ENCODE measurements at places on chromosomes 2 and 18.

- no peak for DNase-seq
These were observed 2.1 kb upstream of the SNED1 start for GRCh38 chr2:240996161-240996833.

DNA sequence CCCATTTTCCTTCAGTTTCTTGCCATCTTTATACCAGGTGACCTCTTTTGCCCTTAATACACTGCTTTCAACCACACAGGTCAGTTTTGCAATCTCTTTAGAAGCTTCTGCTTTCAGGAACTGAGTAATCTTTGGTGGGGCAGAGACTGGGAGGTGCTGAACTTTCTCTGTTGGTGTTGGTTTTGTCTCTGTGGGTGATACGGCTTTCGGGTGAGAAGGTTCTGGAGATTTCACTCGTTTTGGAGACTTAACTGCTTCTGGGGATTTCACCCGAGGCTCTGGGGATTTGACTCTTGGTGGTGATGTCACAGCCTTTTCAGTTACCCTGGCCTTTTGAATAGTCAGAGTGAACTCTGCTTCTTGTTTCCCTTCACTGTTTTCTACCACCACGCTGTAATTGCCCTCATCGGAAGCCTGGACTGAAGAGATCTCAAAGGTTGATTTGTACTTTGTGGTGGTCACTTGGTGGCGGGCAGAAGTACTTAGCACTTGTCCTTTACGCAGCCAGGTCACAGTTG lies 50.4 kb downstream of the PLEKHA3 start:
- no peak for DNase-seq

DNA sequence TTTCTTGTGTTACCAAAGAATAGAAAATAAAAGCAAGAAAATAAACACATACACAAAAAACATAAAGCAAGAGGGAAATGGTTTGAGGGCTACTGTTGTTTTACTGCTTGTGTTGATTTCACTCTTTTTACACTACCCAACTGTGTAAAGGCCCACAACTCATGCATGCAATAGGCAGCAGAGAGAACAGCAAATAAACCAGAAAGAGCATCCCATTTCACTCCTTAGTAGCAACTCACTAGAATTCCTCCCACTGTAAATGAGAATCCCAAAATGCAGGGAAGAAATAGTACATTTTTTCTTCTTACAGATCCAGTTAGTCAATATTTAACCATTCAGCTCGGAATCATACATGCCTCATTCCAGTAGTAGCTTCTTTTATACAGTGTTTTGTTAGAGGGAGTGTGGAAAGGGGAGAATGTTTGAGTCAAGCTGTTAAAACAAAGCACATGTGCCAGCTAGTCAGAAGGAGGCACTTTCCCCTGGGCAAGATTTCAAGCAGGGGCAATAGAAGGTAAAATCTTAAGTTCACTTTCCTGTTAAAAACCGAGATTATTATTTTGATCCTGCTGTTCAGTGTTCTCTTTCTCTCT lies 147.2 kb upstream of the FAM98A start:
- DNase-seq: no peak

DNA sequence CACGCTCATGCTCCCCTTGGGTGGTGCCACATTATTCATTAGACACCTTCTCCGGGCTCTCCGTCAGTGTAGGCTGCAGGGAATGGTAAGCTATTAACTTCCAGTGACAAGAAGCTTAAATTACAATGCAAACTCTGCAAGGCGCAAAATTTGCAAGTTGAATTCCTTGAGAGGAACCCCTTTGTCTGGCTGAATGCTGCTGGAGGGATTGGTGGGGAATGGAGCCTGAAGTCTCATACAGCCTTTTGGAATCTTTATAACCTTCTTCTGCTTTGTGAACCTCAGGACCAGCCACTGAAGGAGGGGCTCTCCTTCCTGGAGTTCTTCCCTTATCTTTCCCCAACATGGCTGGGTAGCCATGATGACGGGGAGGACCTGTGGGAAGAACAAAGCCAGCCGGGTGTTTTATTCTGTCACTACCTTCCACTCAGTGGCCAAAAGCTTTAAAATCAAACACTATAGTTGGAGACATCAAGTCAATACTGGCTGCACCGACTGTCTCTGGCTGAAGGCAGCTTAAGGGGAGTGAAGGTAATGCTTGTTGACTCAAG lies 220.9 kb upstream of the EPHA4 start:
- no peak for DNase-seq

- DNase-seq: peak; percentile 19
These were observed 247.3 kb upstream of the SP5 start for GRCh38 chr2:170467568-170468422.

DNA sequence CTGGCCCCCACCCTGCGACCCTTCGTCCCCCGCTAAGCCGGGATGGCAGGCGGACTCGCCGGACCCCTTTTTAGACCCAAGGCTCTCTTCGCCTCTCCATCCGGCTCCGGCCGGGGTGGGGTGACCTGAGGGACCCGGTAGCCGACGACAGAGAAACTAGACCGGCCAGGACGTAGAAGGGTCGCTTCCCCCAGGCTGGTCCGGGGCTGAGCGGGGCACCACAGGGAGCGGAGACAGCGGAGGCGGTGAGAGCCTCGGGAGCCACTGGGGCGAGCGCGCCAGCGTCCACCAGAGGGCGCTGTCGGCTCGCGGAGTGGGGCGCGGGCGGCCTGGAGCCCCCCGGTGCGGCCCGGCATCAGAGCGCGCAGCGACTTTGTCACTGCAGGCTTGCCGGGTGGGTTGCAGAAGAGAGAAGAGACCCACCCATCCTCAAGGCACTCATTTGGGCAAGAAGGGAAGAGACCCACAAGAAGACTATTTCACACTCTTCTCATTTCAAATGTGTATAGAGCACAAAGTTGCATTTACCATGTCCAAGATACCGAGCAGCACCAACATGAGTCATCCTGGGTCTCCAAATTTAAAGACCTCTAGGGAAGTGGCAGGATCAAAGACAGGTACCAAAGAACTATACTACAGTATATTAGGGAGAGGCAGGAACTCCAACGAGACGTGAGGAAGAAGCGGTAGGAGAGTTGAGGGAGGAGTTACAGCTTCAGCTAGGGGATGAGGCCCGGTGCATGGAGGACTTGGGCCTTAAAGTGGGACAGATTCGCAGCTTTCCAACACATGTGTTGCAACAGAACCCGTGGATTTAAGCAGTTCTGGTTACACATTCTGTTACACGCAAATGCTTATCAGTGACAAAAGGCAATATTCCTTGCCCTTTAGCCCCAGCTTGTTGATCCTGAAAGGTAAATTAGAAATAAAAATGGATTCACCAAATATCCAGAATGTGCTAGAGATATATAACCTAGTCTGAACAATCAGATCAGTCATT lies 7.6 kb upstream of the PRKCE start:
- peak; percentile 20 for DNase-seq

GRCh38 chr2:197292619-197293018 lies 18.0 kb downstream of the ANKRD44 start:
- DNase-seq: no peak

- DNase-seq: no peak
These were observed 31.4 kb upstream of the YPEL5 start for GRCh38 chr2:30115141-30115980.

- no peak for DNase-seq
These were observed 369 bp downstream of the SMCHD1 start for GRCh38 chr18:2655954-2656236.

DNA sequence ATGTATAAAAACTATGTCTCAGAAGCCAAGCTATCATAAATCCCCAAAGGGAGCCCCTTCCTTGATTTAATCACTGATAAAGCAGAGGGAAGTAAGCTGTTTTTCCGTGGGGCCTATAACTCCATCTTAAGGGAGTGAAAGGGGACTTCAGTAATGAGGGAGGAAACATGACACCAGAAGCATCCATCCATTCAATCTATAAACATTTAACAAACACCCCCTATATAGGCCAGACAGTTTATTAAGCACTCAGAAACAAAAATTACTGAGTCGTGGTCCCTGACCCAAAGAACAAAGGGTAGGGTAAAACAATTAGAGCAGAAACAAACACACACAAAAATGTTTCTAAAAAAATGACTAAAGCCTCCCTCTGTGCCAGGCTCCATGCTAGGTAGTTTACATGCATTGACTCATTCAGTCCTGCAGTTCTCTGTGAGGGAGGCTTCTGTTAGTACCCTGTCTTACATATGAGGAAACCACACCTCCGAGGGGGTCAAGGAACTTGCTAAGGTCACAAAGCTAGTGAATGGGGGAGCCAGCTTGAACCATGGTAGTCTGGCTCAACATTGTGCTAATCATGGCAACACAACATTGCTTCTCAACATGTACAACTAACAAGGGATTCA lies 472.1 kb downstream of the CDH2 start:
- DNase-seq: no peak

- no peak for DNase-seq
These were observed 36.2 kb downstream of the EIF2AK3 start for GRCh38 chr2:88590998-88591613.

- DNase-seq: no peak
These were observed 166.6 kb upstream of the NCKAP5 start for GRCh38 chr2:133734716-133735495.

- no peak for DNase-seq
These were observed 359.2 kb upstream of the RND3 start for GRCh38 chr2:150846691-150847090.

DNA sequence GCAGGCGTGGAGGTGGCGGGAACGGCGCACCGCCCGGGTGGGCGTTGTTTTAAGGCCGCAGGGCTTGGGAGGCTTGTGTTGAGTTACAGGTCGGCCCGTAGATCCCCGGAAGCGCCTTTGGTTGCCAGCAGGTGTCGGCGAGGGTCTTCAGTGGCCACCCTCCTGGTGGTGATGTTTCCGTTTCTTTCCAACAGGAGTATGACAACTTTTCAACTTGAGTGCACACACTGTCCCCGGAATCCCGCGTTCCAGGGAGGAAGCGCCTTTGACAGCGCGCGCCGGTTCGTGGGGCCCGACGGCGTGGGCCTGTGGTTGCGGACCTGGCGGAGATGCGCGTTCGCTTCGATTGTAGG lies 1.0 kb upstream of the HDAC4 start:
- DNase-seq: peak; percentile 21

- no peak for DNase-seq
These were observed 190.4 kb upstream of the CCDC150 start for GRCh38 chr2:196449083-196449482.

GRCh38 chr2:47002480-47003381 lies 87.1 kb upstream of the MCFD2 start:
- peak; percentile 77 for DNase-seq

- DNase-seq: no peak
These were observed 305.7 kb downstream of the DYSF start for GRCh38 chr2:71759060-71759459.

DNA sequence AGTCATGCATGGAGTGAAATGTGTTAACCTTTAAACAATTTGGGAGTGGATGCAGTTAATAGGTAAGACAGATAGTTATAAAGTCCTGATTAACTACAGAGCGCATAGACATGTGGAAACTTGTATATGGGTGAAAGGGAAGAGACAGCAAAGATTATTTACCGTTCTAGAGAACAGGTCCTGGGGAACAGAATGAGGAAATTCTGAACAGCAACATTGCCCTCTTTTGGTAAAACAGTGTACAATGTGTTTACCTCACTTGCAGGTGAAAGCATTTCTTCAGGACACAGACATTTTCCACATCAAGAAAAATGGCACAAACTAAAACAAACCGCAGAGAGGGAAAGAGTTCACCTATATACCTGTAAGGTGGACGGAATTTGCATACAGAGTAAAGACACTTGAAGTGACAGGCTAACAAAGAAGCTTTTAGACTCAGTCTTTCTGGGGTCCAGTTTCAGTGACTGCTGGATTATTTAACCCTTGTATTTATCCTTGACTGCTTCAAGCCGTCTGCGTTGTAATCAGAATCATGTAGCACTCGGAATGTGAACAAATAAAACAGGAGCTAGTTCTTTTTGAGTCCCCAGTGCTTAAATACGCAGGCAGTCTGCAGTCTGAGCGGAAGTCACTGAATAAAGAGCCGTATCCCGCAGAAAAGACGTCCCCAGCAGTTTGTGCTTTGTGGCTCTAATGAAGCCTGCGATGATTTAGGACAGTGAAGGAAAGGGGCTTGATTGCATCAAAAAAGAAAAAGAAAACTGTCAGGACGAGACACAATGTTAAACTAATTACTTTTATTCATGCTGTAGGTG lies 364.8 kb upstream of the GALNT5 start:
- no peak for DNase-seq

DNA sequence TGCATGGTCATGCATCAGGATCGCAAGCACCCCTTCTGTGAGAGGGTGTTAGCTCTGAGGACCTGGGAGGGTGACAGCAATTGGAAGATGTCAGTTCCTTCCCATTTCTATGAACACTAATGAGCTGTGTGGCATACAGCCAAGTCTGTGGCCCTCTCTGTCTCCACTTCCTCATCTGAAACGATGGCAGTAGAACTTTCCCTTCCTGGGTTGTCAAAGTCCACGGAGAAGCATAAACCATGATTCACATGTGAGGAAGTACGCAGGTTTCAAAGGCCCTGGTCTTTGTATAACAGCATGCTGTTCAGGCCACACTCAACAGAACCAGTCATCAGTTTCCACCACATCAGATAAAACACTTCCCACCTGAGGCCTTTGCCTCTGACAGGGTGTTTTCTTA lies 167.4 kb upstream of the RAB6C start:
- no peak for DNase-seq

DNA sequence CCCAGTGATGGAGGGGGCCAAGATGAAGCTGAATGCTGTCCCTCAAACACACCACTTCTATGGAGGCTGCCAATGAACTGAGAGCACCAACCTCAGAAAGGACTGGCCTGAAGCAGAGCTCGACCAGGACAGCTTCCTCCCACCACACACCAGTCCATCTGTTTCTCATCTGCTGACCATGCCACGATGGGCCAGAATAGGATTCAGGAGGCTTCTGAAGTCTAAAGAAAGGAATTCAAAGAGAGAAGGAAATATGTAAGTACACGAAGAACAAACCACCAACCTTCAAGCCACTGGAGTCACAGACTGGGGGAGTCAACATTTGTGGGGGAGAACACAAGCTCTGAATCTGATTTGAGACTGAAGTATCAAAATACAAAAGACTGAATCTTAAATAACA lies 157.6 kb upstream of the CCDC68 start:
- DNase-seq: no peak

GRCh38 chr2:204437815-204438756 lies 107.2 kb upstream of the PARD3B start:
- no peak for DNase-seq

DNA sequence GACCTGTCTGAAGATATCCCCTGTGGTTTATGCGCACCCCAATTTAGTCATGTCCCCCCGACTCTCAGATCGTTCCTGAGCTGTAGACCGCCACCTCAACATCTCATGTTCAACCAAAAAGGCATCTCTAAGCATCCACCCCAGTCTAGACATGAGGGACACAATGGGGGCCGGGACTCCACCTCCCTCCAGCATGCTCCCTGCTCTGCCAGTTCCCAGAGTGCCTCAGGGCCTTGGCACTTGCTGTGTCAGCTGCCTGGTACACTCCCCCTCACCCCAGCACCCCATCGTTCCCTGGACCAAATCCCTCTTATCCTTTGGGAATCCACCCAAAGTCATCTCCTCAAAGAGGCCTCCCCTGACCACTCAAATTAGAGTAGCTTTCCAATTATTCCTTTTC lies 22.2 kb downstream of the TNS1 start:
- DNase-seq: no peak

Measured in NCI-H524 treated with DMSO at 0.1 percent for 48 hours (cell line).